HCT116 (cell line): ENCODE measurements at places on chromosomes 12 and 14. TPM values are rescaled to one million over a fixed set of nuclear protein-coding genes. Genes with fewer than 3 reads are reported as not detected.

DNA sequence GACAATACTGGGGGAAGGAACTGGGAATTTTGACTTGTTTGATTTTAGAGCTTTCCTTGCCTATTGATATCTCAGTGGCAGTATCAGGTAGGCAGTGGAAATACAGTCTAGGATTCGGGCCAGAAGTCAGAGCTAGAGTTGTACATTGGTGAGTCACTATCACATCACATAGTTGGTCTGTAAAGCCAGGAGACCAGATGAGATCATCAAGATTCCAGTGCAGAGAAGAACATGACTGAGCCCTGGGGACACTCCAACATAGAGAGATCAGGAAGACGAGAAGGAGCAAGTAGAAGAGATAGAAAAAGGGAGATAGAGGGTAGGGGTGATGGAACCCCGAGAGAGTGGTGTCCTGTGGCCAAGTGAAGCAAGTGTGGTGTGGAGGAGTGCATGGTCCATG is 46.6 kb upstream of the NR1H4 start:
- peak; percentile 23 for DNase-seq

DNA sequence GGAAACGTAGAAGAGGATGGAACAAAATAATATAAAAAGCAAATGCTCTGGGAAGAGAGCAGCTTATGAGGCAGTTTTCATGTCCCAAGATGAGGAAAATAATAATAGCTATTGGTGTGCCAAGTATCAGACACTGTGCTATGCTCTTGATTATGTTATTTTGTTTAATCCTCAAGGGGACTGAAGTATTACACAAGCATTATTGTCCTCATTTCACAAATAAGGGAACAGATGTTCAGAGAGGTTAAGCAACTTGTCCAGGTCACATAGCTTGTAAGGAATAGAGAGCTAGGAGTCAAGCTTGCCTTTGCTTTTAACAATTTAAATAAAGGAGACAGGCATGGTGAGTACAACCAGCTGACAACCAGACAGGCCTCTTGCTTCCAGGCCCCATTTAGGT is 26.9 kb upstream of the LTBP2 start:
- no peak for DNase-seq

DNA sequence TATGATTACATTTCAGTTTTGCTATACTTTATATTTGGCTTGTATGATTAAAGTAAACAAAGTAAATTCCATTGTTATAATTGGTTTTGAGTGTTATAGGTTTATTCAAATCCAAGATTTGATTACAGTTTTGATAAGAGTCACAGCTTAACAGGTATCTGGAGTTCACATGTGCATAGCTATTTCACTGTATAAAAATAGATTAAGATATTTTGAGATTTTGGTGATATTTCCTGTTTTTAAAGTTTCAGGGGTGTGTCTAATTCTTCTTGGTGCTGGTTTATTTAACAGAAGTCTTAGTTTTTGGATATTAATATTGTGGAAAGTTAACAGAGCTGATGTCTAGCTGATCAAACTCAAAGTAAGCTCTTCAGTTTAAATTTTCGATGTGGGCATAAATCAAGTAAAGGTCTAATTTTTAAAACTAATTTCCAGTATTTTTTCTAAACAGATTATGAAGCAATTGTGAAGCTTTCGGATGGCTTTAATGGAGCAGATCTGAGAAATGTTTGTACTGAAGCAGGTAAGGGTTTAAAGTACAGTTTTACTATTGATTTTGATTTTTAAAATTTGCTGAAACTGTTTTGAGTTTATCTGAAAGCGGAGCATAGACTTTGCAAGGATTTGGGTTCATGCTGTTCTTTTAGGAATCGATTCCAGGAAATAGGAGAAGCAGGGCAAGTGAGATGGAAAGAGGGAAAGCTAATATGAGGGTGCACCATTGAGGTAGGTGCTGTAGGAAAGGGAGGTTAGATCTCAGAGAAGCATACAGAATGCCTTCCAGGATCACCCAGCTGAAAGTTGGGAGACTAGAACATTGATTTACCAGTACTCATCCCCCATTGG is 6.2 kb upstream of the STYX start:
- DNase-seq = no peak

GRCh38 chr14:99234961-99235571 is 36.9 kb downstream of the BCL11B start:
- DNase-seq = peak; percentile 27

GRCh38 chr12:78977304-78977867 is 112.8 kb downstream of the SYT1 start:
- DNase-seq = no peak

DNA sequence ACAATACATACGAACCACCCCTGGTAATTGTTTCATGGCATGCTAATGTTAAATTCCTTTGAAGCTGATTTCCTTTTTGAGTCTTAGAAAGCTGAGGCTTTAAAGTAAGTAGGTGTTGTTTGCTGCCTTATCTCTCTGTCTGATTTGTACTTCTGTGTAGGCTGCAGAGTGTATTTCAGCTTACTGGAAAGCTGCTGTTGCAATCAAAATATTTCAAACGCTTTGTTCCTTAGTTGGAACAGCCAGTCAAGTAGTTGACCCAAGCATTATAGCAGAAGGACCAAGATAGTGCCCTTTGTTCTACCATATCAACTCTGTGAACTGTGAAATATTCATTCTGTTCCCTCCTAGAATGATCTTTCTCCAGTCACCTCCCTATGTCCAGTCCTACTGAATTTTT is 3.1 kb downstream of the PKP2 start:
- no peak for DNase-seq

DNA sequence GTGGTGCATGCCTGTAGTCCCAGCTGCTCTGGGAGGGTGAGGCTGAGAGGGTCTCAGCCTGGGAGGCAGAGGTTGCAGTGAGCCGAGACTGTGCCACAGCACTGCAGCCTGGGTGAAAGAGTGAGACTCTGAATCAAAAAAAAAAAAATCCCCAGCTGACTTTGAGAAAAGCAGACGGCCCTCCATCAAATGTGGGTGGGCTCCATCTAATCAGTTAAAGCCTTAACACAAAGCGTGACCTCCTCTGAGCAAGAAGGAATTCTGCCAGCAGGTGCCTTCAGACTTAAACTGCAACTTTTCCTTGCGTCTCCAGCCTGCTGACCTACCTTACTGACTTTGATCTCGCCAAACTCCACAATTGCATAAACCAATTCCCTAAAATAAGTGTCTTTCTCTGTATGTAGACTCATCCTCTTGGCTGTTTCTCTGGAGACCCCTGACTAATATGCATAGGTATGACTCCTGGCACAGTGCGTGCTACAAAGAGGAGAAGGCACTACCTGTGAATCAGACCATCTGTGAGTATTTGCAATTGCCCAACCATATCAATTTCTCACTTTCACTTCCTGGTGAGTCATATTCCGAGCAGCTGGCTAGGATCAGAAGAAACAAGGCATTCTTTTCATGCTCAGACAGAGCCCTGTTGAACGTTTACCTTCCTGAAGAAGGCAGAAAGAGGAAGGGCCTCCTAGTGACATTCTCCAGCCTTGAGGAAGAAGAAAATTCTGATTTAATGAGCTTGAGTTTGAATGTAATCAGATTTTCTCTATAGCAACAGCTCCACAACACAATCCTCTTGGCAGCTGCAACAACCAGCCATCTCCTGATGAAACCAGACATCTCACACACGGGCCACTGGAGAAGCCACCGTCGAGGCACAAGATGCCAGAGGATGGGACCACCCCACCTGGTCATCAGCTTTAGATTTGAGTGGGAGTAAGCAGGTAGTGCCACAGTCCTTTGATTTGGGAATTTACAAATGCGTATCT is 54.3 kb downstream of the CLMN start:
- DNase-seq = peak; percentile 98

DNA sequence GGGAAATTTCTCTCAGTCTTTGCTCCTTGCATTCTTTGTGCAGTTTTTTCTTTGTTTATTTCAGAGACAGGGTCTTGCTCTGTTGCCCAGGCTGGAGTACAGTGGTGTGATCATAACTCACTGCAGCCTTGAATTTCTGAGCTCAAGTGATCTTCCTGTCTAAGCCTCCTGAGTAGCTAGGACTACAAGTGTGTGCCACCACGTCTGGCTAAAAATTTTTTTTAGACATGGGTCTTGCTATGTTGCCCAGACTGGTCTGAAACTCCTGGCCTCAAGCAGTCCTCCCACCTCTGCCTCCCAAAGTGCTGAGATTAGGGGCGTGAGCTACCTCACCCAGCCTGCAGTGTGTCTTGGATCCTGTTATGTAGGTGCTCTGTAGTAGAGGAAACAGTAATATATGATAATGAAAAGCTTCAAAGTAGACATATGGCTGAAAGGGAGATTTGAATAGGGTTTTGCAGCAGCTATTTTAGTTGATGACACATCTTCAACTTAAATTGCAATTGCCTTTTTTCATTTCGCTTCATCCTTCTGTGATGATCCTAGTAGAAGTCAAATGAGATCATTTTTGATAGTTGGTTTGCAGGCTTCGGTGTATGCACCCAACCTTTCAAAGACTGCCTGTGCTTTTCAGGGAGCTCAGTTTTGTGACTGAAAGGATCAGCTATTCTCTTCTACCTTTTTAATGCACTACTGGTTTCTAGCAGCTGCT is 75.4 kb downstream of the FUT8 start:
- DNase-seq = no peak

DNA sequence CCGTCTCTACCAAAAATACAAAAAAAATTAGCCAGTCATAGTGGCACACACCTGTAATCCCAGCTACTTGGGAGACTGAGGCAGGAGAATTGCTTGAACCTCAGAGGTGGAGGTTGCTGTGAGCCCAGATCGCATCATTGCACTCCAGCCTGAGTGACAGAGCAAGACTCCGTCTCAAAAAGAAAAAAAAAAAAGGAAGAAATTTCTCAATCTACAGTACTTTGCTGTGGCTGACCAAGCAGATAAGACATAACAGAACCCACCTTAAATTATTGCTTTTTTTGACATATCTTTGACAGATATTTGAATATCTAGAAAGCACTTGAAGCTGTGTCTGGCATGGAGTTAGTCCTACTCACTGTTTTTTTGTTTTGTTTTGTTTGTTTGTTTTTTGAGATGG is 34.9 kb upstream of the HNF1A start:
- DNase-seq = no peak

DNA sequence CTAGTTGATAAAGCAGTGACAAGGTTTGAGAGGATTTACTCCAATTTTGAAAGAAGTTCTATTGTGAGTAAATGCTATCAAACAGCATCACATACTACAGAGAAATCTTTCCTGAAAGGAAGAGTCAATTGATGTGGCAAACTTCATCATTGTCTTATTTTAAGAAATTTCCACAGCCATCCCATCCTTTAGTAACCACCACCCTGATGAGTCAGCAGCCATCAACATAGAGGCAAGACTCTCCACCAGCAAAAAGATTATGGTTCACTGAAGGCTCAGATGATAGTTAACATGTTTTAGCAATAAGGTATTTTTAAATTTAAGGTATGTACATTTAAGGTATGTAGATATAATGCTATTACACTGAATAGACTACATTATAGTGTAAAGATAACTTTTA is 122.1 kb upstream of the ARHGAP5 start:
- DNase-seq = no peak

- DNase-seq = no peak
Observed at GRCh38 chr14:87690076-87690613, 302.8 kb downstream of the GALC start.

DNA sequence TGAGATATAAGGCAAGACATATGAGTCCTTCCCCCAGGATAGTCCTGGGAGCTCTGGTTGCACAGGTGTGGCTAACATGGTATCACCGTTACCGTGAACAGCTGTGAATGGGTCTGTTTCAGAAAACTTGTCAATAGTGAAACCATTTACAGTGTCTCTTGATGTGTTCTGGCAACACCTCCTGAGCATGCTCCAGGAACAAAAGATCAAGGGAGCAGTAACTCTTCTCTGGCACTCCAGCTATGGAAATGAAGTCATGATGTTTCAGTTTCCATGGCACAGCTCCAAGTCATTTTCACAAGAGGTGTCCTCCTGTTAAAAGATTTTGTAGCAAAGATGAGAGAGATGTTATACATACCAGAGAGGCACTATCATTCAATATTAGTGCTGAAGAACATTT is 253.7 kb downstream of the SNAPC1 start:
- DNase-seq = no peak

DNA sequence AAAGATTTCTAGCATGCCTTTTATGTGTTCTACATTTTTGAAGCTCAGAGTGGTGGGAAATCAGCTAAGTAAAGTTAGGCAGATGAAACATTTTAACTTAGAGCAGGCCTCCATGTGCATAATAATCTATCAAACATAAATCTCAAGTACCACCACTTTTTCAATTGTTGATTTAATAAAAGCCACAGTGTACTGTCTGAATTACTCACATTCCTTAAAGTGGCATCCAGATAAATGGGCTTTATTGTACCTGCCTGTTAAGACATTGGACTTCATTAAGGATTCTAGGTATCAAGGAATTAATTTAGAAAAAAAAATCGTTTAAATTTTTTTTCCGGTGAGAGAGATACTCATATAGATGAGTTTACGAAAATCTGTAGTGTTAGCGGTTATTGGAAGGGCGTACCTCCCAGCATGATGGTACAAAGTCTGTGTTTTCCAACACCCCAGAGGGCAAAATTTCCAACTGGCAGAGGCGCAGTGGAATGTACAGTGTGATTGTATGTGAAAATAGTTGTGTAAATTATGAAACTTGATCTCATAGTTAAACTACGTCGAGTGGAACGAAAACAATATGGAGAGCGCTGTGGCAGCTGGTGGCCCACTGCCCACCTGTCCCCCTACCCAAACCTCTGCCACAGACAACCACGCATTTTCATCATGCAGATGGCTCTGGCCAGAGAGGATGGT is 25.0 kb downstream of the ELK3 start:
- DNase-seq = no peak

DNA sequence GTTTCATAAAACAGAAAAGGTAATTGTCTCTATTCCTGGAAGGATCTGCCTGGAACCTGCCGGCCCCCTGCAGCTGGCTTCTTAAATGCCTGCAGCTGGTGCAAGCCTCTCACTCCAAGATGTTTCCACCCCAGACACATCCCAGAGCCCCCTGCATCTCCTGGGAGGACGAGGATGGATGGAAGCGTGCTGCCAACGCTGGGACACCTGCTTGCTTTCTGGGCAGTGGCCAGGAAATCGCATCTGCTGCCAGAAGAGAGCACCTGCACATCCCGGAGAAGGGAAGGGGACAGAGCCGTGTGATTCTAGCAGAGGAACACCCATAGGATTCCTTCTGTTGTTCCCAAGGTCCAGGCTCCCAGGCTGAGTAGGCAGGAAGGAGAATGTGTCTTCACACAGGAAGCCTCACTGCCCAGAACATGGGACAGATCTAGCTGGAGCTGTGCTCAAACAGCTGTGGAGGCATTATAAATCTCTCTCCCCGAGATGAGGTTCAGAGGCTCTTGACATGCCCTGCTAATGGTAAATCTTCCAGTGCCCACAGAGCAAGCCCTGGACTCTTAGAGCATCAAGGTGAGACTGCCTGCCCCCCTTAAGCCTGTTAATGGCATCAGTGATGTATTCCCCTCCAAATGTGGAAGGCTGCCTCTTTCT is 138.8 kb upstream of the MAP1LC3B2 start:
- no peak for DNase-seq

GRCh38 chr12:20099395-20100183 is 268.7 kb upstream of the PDE3A start:
- no peak for DNase-seq

GRCh38 chr12:76713986-76714385 is 49.9 kb upstream of the ZDHHC17 start:
- no peak for DNase-seq

PTPRB gene
- total RNA-seq = 0.17 TPM

ADAMTS20 gene
- total RNA-seq = not detected
